ENCODE measurements at places on chromosomes 5 and 9.

- no peak for DNase-seq
These were observed 69.4 kb downstream of the IQGAP2 start for GRCh38 chr5:76472335-76473008.

DNA sequence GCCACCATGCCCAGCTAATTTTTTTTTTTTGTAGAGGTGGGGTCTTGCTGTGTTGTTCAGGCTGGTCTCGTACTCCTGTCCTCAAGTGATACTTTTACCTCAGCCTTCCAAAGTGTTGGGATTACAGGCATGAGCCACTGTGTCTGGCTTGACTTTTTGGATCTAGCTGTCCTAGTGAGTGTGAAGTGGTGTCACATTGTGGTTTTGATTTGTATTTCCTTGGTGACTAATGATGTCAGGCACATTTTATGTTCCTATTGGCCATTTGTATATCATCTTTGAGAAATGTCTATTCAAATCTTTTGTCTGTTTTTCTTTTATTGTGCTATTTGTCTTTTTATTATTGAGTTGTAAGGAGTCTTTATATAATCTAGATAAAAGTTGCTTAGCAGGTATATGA is 53.5 kb upstream of the MCCC2 start:
- DNase-seq: no peak

DNA sequence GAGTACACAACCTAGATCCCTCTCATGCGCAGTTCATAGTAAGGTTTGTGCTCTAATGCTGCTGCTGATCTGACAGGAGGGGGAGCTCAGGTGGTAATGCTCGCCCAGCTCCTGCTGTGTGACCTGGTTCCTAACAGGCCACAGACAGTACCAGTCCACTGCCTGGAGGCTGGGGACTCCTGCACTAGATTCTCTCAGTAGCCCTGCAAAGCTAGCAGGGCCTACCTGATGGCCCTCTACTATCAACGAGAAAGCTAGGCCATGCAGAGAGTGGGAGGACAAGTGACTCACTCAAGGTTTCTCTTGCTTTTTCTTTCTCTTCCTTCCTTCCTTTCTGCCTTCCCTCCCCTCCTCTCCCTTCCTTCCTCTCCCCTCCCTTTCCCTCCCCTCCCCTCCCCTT is 55.1 kb upstream of the TEX48 start:
- no peak for DNase-seq

DNA sequence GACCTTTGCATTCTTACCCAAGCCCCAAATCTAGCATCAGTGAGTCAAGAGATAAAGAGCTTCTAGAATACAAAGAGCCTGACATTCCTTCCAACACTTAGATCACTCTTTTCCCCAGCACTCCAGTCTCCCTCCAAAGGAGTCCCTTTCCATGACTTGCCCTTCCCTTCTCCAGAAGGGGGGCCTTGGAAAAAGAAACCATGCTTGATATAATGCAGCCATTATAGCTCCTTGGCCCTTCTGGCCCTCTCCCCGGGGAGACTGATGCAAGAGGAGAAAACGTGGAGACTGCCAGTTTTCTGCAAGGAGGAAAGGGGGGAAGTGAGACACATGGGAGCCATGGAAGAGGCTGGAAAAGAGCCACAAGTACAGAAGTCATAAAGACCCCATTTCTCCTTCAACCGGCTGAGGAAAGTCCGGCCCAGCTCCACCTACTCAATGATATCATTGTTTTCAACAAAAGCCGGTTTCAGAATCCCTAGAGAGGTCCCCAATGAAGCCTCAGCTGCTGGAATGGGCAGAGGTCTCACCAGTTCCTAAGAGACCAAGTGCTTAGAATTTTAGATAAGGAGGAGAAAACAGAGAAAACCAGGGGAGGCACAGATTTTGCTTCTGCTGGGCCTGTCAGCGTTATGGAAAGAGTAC is 29.0 kb downstream of the ADAM19 start:
- no peak for DNase-seq

- DNase-seq: no peak
These were observed 29.6 kb downstream of the LHX2 start for GRCh38 chr9:124040935-124041816.

- no peak for DNase-seq
These were observed 34.8 kb downstream of the ITGA2 start for GRCh38 chr5:53023969-53024368.

GRCh38 chr5:11191673-11192072 is 430.6 kb upstream of the DAP start:
- no peak for DNase-seq

- no peak for DNase-seq
These were observed 57.1 kb downstream of the EDIL3 start for GRCh38 chr5:84327591-84327990.
